ENCODE measurements at places on chromosomes 5 and 9. TPM values are rescaled to one million over a fixed set of nuclear protein-coding genes. Genes with fewer than 3 reads are reported as not detected.

Gene FAM151B
- 3.2 TPM for polyA plus RNA-seq

Gene PCDHA7
- 0.24 TPM for polyA plus RNA-seq

Gene PIP5K1B
- polyA plus RNA-seq: 8.1 TPM

Gene PCDHB16
- 8.4 TPM for polyA plus RNA-seq

Gene PHF2
- polyA plus RNA-seq: 42.8 TPM

Gene STKLD1
- 4.1 TPM for polyA plus RNA-seq

Gene SURF2
- polyA plus RNA-seq: 19.3 TPM

Gene RNF14
- polyA plus RNA-seq: 48.6 TPM

Gene INSYN2B
- 2.3 TPM for polyA plus RNA-seq

Gene C7
- 26.7 TPM for polyA plus RNA-seq

Gene FRMD3
- polyA plus RNA-seq: 22.4 TPM

DNA sequence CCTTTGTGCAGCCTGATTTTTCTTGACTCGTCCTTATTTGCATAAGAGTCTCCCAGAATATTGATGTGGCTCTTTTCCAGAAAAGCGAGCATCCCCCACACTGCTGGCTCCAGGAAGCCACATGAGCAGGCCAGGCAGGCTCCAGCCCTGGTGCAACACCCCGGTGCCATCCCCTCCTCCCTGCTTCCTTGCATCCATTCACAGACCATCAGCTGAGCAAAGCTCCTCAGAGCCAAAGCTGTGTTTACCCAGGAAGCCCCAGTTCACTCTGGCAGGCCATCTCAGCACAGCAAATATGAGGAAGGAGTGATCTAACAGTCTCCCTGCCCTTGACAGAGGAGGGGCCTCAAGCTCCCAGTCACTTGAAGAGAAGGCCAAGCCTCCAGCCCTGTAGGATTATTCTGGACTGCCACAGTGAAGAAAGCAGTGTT lies 34.4 kb downstream of the INSYN2B start:
- DNase-seq: no peak

DNA sequence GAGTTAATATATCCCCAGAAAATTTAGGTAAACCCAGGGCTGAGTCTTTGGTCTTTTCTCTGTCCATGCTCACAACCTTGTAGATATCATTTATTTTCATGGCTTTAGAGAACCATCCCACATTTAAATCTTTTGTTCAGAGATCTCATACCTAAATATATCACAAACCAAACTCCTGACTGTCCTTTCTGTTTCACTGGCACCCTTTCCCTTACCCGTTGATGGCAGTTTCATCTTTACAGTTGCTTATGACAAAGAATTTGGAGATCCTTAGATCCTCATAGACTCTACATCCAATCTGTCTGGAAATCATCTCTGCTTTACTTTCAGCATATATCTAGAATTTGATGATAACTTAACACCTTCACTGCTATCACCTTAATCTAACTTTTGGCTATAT lies 19.2 kb downstream of the RNF180 start:
- no peak for DNase-seq

- no peak for DNase-seq
These were observed 585.2 kb downstream of the ZNF608 start for GRCh38 chr5:124161266-124161665.

GRCh38 chr5:104223885-104224773 lies 661.5 kb upstream of the NUDT12 start:
- no peak for DNase-seq

DNA sequence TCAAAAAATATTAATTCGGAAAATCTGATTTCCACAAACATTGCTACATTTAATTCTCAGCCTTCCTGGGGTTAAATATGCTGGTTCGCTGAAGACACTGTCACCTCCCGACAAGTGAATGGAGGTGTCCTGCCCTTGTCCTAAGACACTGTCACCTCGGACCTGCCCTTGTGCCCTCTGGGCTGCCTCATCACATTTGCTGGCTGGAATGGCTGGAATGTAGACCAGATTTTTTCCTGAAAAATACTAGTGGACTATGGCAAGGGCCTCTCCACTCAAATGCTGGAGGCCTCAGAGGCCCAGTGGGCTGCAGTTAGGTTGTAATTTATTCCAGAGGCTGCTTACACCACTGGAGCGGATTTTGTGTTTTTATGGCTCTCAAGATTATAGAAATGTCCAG lies 28.2 kb downstream of the CACNA1B start:
- DNase-seq: no peak

DNA sequence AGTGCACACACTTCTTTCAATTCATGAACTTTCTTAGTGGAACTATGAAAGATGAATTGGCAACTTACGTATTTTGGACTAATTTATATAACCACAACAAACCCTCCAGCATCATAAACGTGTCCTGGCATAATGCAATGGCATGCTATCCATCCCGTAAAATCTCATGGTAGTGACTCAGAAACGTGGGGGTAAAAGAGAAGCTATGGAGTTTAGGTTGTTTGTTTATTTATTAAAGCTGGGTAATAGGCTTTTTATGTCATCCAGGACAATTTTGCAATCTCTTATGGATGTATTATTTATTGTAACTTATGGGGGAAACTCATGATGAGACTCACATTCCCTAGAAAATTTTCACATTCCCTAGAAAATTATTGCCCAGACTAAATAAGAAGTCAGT lies 106.3 kb downstream of the GDA start:
- no peak for DNase-seq

- DNase-seq: no peak
These were observed 16.2 kb downstream of the MTX3 start for GRCh38 chr5:79974886-79975285.

DNA sequence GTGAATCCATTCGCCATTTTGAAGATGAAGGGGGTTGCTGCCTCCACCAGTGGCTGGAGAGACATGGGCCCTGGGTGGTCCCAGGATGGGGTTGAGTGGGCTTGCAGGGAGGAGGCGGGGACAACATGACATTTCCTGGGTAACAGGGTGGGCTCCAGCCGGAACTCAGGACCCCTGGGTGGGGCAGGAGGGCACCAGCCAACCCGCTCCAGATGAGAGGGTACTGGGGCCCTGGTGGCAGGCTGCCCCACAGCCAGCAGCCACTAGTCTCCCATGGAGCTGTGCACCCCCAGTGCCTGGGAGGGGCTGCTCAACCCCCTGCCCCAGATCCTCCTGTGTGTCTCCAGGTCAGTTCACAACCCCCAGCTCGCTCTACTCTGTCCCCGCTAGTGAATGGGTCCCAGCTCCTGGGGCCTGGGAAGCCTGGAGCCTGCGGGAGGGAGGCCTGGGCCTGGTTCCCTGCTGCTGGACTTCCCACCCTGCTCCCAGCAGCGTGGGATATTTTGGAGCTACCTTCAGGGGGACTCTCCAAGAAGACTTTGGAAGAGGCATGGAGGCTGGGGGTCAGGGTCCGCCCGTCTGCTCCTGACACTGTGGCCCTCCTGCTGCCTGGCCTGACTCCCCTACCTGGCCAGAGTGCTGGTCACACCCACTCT lies 55.9 kb downstream of the AHRR start:
- DNase-seq: no peak

DNA sequence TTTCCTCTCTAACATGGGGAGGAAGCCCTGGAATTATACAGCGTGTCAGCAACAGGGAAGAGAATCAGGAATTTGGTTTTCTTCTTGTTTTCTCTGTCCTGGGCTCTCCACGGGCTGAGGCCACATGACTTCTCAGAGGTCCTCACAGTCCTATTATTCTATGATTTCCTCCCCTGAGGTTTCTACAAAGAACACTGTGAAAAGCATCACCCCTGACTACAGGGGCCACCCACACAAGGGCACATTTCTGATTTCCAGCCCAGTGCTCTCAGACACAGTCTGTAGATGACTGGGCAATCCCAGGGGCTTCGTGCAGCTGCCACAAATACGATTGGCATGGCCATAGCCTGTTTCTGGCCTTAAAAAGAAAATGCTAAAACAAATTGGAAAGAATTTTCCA lies 284.9 kb downstream of the CEMIP2 start:
- no peak for DNase-seq

GRCh38 chr9:84187090-84187489 lies 153.5 kb downstream of the SLC28A3 start:
- DNase-seq: no peak

GRCh38 chr5:175133185-175133584 lies 310.8 kb downstream of the DRD1 start:
- no peak for DNase-seq
